ENCODE measurements at places on chromosomes 3 and 15. TPM values are rescaled to one million over a fixed set of nuclear protein-coding genes. Genes with fewer than 3 reads are reported as not detected.

LTF gene
- not detected for total RNA-seq

COL8A1 gene
- total RNA-seq, result 2.7 TPM

PLSCR5 gene
- total RNA-seq, result not detected

MYZAP gene
- total RNA-seq, result not detected

DNASE1L3 gene
- not detected for total RNA-seq

STT3B gene
- 137 TPM for total RNA-seq

GRCh38 chr3:136664771-136665170, 87.4 kb downstream of the STAG1 start:
- H3K4me3 ChIP-seq, result no peak overlapping the region
- DNase-seq, result no peak
- no peaks in the 10 kb centered on the region for H3K36me3 ChIP-seq
- H3K27me3 ChIP-seq, result no peaks in the 10 kb centered on the region
- H3K27ac ChIP-seq, result no peak overlapping the region

- H3K36me3 ChIP-seq, result no peaks in the 10 kb centered on the region
- DNase-seq, result no peak
- H3K27ac ChIP-seq, result no peak overlapping the region
- no peak overlapping the region for H3K4me3 ChIP-seq
- peaks cover 7% of the 10 kb centered on the region for H3K4me1 ChIP-seq
These were observed 67.4 kb downstream of the GTPBP8 start for GRCh38 chr3:113058188-113058587.

DNA sequence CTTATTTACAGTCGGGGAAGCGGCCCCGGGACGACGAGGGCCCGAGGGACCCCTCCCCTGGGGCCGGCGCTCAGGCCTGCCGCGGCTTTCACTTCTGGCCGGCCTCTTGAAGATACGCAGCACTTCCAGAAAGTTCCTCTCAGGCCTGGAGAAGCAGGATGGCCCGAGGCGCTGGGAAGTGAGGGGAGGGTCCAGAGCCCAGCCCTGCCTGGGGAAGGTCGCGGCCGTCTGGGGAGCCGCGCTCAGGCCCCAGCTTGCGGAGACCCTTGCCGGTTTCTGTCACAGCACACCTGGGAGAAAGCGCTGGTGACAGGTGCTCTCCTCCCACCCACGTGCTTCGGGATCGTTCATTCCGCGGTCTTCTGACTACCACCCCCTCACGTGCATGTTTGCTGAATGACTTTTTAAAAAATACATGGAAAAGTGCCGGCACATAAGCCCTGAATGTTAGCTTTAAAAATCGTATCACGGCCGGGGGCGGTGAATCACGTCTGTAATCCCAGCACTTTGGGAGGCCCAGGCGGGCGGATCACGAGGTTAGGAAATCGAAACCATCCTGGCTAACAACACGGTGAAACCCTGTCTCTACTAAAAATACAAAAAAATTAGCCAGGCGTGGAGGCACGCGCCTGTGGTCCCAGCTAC, 727 bp upstream of the TM2D3 start:
- peak overlapping the region; percentile 71 for H3K4me3 ChIP-seq
- peaks cover 25% of the 10 kb centered on the region for H3K36me3 ChIP-seq
- H3K27ac ChIP-seq, result peak overlapping the region; percentile 94

GRCh38 chr15:88255484-88256278, 858 bp downstream of the NTRK3 start:
- no peak overlapping the region for H3K27ac ChIP-seq
- DNase-seq, result no peak
- no peak overlapping the region for H3K4me3 ChIP-seq

DNA sequence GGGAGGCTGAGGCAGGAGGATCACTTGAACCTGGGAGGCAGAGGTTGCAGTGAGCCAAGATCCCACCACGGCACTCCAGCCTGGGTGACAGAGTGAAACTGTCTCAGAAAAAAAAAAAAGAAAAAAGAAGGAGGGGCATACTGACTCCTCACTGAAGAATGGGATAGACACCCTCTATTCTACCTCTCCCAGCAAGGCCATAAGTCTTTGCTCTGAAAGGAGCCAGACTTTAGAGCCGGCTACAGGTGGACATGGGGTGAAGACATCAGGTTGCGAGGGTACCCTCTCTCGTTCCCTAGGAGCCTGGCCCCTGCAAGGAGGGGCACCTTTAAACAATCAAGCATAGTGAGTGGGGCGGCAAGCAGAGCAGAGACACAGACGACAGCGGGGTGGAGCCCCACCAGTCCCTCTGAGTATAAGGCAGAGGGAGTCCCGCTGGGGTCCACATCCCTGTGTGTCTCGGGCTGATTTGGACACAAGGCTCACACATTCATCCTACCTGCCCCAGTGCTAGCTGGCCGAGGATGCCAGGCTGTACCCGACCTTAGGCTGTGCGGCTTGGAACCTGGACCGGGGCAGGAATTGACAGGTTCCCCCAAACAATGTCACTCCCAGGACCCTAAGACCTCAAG, 1.1 kb downstream of the GRAMD2A start:
- H3K4me3 ChIP-seq, result no peak overlapping the region
- no peak for DNase-seq
- no peaks in the 10 kb centered on the region for H3K27me3 ChIP-seq
- no peaks in the 10 kb centered on the region for H3K4me1 ChIP-seq

DNA sequence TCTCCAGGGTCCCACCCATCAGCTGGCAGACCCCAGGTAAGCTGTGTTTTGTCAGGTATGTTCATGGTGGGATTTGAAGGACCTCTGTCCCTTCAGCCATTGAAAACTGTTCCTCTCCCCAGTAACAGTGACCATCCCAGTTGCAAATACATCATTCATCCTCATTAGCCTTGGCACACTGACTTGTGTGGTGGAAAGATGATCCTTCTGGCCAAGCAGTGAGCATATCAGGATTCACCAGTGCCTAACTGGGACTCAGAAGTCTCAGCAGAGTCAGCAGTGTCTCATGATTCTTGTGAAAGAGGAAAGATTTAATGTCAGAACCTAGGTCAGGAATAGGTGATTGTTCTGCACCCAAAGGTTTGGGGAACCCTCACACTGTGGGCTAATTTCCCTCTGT, 90.2 kb downstream of the DNAJB8 start:
- no peak for DNase-seq
- H3K4me3 ChIP-seq, result no peak overlapping the region
- no peaks in the 10 kb centered on the region for H3K27me3 ChIP-seq
- no peaks in the 10 kb centered on the region for H3K4me1 ChIP-seq
- H3K36me3 ChIP-seq, result no peaks in the 10 kb centered on the region
- H3K27ac ChIP-seq, result no peak overlapping the region

DNA sequence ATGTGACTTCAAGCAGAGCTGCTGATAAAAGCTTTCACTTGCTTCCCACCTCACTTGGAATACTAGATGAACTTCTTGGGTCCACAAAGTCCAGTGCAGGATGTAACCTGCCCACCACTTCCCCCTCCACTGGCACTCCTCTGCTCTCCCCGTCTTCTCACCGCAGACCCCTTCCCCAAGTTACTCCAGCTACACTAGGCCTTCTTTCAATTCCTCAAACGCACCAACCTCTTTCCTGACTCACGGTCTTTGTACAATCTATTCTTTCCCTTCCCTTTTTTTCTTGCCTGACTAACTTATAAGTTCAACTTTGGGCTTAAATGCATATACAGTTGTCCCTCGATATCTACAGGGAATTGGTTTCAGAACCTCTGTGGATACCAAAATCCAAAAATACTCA, 5.2 kb upstream of the ATP13A3 start:
- no peaks in the 10 kb centered on the region for H3K27me3 ChIP-seq
- H3K4me3 ChIP-seq, result no peak overlapping the region
- H3K36me3 ChIP-seq, result no peaks in the 10 kb centered on the region
- DNase-seq, result no peak
- peaks cover 3% of the 10 kb centered on the region for H3K4me1 ChIP-seq

DNA sequence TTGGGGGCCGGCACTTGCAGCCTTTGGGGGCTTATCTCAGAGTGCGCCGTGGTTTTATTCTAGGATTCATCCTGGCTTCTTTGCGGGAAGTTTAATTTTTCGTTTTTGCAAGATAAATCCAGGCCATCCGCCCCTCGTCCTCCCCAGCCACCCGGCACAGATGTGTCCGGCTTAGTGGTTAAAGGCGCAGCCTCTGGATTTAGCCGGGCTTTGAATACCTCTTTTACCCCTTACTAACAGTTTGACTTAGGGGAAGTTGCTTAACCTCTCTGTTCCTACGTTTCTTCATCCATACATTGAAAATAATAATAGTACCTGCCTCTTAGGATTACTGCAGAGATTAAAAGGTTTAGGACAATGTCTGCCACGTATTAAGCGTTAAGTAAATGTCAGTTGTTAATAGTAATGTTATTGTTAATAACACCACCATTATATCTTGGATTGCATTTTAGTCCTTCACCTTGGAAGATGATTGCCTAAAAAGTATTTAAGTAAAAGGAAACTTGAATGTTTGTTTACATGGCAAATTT, 714 bp downstream of the ECT2 start:
- peak overlapping the region; percentile 79 for H3K4me3 ChIP-seq
- H3K36me3 ChIP-seq, result peaks cover 40% of the 10 kb centered on the region
- peak overlapping the region; percentile 90 for H3K27ac ChIP-seq
- DNase-seq, result peak; percentile 21
- peaks cover 13% of the 10 kb centered on the region for H3K4me1 ChIP-seq
- H3K27me3 ChIP-seq, result no peaks in the 10 kb centered on the region

DNA sequence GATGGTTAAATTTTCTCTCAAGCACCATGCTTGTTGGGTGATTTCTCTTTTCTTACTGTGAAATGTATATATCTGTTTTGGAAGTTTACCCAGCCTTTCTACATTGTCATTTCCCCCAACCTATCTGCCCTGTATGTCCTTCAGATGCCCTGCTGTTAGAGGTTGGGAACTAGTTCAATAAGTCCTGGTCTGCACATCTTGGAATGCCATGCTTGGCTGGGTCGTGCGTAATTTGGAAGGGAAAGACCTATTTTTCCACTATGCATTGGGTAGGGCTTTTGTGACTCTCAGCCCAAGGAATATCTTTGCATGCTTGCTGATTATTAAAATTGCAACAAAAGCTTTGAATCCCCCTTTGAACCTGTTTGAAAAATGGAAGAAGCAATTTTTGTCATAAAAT, 63.8 kb downstream of the TRIM71 start:
- H3K36me3 ChIP-seq, result no peaks in the 10 kb centered on the region
- H3K4me1 ChIP-seq, result no peaks in the 10 kb centered on the region
- DNase-seq, result no peak
- no peak overlapping the region for H3K27ac ChIP-seq

- H3K36me3 ChIP-seq, result no peaks in the 10 kb centered on the region
- H3K4me3 ChIP-seq, result no peak overlapping the region
- H3K27ac ChIP-seq, result no peak overlapping the region
- no peaks in the 10 kb centered on the region for H3K27me3 ChIP-seq
These were observed 129.0 kb downstream of the RPL22L1 start for GRCh38 chr3:170740726-170741591.

DNA sequence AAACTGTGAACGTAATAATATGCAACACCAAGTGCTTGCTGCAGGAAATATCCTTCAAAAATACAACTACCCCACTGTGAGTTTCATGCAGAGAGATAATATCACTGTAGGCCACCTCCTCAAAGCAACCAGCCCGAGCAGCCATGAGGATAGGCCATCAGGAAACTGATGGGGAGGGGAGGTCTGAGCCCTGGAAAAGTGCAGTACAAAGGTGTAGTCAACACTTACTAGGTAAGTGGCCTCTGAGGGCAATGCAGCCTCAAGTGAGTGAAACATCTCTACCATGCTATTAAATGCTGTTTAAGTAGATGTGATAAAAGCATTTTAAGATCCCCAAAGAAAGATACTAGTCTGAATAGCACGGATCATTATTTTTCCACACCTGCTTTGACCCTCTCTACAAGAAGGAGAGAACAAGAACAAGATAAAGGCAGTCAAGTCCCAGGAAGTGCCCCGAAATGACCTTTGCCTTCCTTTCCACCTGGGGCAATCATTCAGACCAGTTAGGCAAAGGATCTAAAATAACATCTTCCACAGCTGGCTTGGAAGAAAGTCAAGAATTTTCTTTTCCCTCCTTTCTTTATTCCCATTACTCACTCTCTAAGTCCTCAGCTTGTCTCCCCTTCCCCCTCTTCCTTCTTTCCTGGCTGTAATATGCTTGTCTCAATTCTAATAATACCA, 62.8 kb downstream of the FMN1 start:
- peaks cover 21% of the 10 kb centered on the region for H3K27me3 ChIP-seq
- H3K4me3 ChIP-seq, result no peak overlapping the region
- no peaks in the 10 kb centered on the region for H3K36me3 ChIP-seq
- peak; percentile 4 for DNase-seq
- H3K27ac ChIP-seq, result no peak overlapping the region
- peaks cover 15% of the 10 kb centered on the region for H3K4me1 ChIP-seq

- H3K27ac ChIP-seq, result no peak overlapping the region
- peaks cover 9% of the 10 kb centered on the region for H3K27me3 ChIP-seq
- no peak overlapping the region for H3K4me3 ChIP-seq
- no peaks in the 10 kb centered on the region for H3K36me3 ChIP-seq
- no peaks in the 10 kb centered on the region for H3K4me1 ChIP-seq
These were observed 64.6 kb upstream of the PRR23C start for GRCh38 chr3:139109271-139109670.
